Hair follicle dermal papilla cell (primary cell): ENCODE measurements at places on chromosomes 6 and 20. TPM values are rescaled to one million over a fixed set of nuclear protein-coding genes. Genes with fewer than 3 reads are reported as not detected.

Gene RNF182
- total RNA-seq: 15.4 and 16.5 TPM in 2 replicates

Gene LPA
- not detected in 2 replicates for total RNA-seq

Gene SLC22A16
- total RNA-seq: 0.12 TPM in 1 of 2 replicates, not detected in the other

Gene CALHM4
- not detected in 2 replicates for total RNA-seq

Gene SAPCD1
- total RNA-seq: 0.61 TPM in 1 of 2 replicates, not detected in the other

Gene CFAP206
- total RNA-seq: 0.65 TPM in 1 of 2 replicates, not detected in the other

Gene STX16
- 26.4 and 41.5 TPM in 2 replicates for total RNA-seq

Gene TFAP2B
- total RNA-seq: not detected in 2 replicates

Gene SIRPD
- total RNA-seq: not detected in 2 replicates

Gene EPB41L1
- 18.5 TPM in 2 replicates for total RNA-seq

Gene ERVFRD-1
- total RNA-seq: not detected in 2 replicates

Gene HLA-DQB1
- total RNA-seq: 0.12 and 0.16 TPM in 2 replicates

Gene BLCAP
- 65.6 and 68.4 TPM in 2 replicates for total RNA-seq

Gene TMEM14A
- 21.4 and 29.0 TPM in 2 replicates for total RNA-seq

Gene TTLL9
- not detected in 2 replicates for total RNA-seq

Gene NMBR
- not detected in 2 replicates for total RNA-seq

Gene POU3F2
- not detected in 2 replicates for total RNA-seq

Gene ADTRP
- total RNA-seq: 0.36 and 0.81 TPM in 2 replicates

Gene CDK5RAP1
- 13.0 and 15.3 TPM in 2 replicates for total RNA-seq

Gene SLC44A4
- not detected in 2 replicates for total RNA-seq

Gene HLA-F
- total RNA-seq: 13.7 and 15.9 TPM in 2 replicates

Gene RAET1L
- total RNA-seq: not detected in 2 replicates

Gene PEX3
- total RNA-seq: 17.2 and 18.2 TPM in 2 replicates

Gene MEI4
- total RNA-seq: under 0.01 TPM in 2 replicates

Gene FAM162B
- total RNA-seq: 0.61 and 0.81 TPM in 2 replicates

Gene CD93
- total RNA-seq: 0.32 and 0.49 TPM in 2 replicates
